ENCODE measurements at places on chromosomes 7 and 10.

- no peak for DNase-seq
Observed at GRCh38 chr10:122981066-122981464, 864 bp downstream of the PSTK start.

- DNase-seq = no peak
Observed at GRCh38 chr10:69468751-69469089, 17.5 kb downstream of the TSPAN15 start.

DNA sequence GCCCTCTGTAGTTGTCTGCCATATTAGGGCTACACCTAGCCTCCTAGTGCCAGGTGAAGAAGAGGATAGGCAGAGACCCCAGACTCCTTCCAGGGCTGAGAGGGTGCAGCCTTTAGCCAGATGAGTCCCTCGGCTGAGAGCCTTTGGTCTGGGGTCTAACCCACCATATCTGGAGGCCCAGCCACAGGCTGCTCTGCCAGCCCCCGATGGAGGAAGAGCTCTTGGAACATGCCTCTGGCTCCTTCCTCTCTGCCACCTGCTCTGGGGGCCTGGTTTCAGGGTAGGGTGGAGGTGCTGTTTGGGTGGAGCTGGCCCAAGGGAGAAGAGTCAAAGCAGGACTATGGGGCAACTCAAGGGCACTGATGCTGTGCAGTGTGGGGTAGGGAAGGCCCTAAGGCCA, 1.4 kb downstream of the LRRC18 start:
- no peak for DNase-seq

- DNase-seq = no peak
Observed at GRCh38 chr10:29948881-29949355, 110.5 kb downstream of the JCAD start.

GRCh38 chr7:22911889-22912288, 89.2 kb upstream of the TOMM7 start:
- DNase-seq = no peak

DNA sequence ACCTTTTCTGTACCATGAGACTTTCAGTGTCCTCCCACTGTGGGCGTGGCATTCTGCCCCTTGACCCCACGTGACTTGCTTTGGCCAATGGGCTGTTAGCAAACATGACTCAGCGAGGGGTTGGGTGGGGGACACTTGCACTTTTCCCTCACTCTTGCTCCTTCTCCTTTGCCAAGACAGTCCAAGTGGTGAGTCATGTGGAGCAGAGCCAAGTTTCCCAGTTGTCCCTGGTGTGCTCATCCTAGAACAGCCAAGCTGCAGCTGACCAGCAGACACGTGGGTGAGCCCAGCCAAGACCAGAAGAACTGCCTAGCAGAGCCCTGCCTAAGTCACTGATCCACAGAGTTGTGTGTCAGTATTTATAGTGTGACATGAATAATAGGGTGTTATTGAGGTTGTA, 82.8 kb upstream of the CPXM2 start:
- no peak for DNase-seq

GRCh38 chr7:140889150-140889549, 35.6 kb downstream of the BRAF start:
- no peak for DNase-seq

DNA sequence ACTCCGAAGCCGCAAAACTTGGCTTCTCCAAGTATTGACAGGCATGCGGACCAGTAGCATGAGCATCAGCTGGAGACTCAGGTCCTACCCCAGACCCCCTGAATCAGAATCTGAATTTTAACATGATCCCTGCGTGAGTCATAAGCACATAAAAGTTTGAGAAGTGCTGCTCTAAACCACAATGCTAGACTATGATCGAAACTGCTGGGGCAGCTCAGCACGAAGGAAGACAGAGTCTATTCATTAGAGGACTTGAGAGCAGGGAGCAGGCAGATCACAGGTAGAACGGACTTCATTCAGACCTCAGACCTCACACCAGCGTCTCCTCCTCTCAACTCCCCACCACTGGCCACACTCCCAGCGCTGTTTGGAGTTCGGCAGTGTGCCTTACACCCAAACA, 16.9 kb downstream of the CAMK2G start:
- DNase-seq = no peak

DNA sequence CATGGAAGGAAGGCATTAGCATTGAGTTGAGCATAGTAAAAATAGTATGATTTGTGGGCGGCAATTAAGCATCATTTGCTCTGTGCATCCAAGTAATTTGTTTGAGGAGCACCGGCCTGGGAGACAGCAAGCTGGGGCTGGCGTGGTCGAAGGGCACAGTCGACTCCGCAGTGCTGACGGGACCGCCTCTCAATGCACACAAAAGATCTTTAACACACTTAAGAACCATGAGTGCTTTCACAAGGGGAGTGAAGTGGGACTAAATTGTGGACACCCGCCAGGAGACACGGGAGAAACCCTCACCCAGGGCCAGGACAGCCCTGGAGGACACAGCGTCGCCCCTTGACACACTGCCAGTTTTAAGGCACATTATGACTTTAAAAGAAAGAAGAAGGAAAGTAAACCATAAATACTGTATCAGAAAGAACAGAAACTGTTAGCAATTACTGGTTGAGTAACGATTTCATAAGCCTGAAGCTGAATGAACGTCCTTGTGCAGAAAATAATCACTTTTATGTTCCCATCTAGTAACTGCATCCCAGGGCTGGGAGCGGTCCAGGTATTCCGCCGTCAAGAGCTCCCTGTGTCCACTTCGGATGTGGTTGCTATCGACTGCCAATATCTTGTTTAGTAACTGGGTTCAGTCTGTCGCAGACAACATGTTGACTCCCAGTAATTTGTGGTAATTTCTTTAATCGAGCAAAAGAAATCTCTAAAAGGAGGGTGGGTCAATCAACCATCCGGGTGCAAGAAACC, 102.1 kb downstream of the EBF3 start:
- no peak for DNase-seq

GRCh38 chr7:20330928-20331909, 519 bp downstream of the ITGB8 start:
- no peak for DNase-seq

GRCh38 chr10:130652964-130653578, 516.9 kb downstream of the GLRX3 start:
- no peak for DNase-seq

DNA sequence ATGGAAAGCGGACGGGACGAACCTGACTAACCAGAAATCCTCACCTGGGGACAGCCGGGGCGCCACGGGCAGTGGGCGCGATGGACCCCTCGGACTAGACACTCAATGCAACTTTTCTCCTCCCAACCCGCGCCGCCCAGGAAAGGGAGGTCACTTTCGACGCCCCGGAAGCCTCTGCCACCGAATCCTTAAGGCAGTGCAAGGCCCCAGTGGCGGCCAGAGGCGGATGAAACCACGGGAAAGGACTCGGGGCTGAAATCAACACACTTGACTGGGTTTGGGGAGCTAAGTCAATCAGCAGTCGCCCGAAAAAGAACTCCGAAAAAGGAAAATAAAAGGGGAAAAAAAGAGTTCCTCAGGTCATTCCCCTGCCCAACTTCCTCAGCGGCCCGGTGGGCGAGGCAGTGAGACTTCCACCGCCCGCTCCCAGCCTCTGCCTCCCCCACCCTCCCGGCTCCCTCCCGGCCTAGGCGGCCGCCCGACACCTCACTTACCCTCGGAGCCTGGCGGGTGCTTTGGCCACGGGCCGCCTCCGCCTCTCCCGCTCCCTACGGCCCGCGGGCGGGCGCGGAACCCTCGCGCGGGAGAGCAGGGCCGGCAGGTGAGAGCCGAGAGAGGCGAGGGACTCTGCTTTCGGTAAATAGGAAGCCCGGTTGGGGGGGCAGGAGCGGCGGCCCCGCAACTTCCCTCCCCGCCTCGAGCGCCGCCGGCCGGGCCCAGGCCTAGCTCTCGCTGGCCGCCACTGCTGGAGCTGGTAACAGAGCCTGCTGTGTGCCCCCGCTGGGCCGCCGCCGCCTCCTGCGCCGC, 518 bp downstream of the WAPL start:
- peak; percentile 30 for DNase-seq

DNA sequence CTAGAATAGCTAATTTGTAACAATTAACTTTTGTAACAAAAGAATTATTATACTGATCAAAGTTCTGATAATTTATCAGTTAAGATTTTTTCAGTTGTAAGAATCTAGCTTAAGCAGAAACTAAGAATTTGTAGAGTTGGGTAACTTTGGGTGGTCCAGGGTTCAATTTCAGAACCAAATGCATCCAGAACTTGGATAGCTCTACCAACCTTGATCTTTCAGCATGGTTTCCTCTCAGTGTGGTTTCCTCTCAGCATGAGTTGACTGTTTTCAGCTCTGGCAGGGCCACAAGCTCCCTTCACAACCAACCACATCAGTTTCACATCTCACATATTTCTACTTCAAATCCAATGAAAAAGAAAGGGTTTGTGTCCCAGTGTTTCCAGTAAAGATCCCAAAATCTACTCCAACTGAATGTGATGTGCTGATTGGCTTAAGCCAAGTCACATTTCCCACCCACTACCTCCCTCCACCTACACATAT, 3.3 kb upstream of the FAS start:
- no peak for DNase-seq

All from stimulated activated CD8-positive, alpha-beta memory T cell treated with anti-CD3 and anti-CD28 coated beads, Interleukin-4, amount 100 ng/mL, for 1 hour (primary cell).